ENCODE measurements at places on chromosomes 5 and 9.

DNA sequence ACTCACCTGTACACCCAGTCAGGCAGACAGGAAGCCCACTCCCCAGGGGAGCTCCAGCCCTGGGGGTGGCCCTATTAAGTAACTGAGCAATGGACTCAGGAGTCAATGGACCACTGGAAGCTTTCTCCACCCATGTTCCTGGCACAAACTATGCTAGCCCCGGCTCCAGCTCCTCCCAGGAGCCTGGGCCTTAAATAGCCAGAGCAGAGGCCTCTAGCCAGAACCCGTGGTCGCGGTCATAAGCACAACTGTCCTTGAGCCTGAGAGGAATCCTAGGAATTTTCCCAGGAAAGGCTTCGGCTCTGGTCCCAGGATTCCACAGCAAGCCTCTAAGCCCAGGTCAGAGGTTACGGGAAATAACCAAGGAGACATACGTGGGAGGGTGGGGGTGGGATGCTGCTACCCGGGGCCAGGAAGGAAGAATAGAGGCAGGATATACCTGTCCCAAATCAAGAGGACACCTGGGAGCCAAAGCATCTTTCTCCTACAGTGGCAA is 5.5 kb downstream of the SEPTIN8 start:
- DNase-seq, result peak; percentile 4

GRCh38 chr9:9730174-9730573 is 882.6 kb downstream of the PTPRD start:
- no peak for DNase-seq

DNA sequence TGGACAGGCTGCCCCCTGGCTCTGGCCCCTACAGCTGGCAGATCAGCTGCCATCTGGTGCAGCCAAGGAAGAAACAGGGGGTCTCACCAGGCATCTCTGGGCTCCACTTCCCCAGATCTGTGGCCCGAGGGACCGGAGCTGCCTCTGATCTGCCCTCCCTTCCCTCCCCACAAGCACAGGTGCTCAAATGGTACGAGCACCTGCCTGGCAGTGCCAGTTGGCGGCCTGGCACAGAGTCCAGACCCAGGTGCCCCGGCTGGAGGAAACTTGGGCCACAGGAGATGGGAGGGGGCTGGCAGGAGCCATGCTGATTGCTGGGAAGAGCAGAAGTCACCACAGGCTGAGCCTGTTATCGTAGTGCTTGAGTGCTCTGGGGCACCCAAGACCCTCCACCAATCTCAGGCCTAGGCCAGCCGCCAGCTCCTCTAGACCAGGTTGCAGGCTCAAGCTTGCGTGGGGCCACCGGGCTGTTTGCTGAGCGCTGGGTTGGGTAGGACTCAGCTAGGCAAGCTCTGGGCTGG is 5.0 kb upstream of the CAMK2A start:
- no peak for DNase-seq

GRCh38 chr5:38467353-38468040 is 88.9 kb downstream of the LIFR start:
- DNase-seq, result no peak

GRCh38 chr9:85645909-85646627 is 95.7 kb downstream of the AGTPBP1 start:
- DNase-seq, result no peak

GRCh38 chr5:144173766-144174165 is 3.1 kb downstream of the KCTD16 start:
- no peak for DNase-seq

GRCh38 chr9:37966412-37967013 is 62.6 kb upstream of the SLC25A51 start:
- no peak for DNase-seq

DNA sequence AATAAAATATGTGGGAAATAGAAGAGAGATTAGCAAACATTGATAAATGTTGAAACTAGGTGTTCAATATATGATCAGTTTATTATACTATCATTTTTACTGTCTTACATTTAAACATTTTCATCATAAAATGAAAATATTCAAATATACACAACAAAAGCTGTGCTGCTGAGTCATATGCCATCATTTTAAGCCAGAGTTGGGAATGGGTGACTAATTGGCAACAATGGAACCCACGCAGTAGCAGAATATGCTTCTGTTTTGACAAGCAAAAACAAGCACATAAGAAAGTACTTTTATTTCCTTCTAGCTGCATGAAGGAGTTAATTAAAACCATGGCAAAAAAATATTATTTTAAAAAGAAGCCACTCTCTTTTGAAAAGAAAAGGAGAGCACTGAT is 340.0 kb upstream of the EDIL3 start:
- DNase-seq, result no peak

GRCh38 chr5:31504529-31504928 is 27.4 kb downstream of the DROSHA start:
- no peak for DNase-seq

DNA sequence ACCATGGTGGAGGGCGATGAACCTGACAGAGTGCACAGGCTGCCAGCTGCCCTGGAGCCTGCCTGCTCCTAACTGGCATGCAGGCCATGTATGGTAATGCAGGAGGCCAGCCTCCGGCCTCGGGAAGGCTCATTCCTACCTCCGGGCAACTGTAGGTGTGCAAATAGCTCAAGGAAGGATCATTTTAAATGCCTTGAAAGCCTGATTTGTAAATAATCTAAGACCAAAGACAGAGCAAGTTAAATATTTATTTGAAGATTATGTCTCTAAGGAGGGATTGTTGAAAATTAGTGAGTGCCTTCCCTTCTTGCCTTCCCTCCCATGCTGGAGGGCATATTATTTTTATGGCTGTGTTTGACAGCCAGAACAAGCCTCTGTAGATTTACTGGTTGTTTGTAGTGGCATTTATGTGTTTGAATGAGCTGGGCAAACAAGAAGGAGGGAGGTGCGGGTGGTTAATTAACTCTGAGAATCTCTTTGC is 285.7 kb upstream of the TUT7 start:
- no peak for DNase-seq
